ENCODE measurements at places on chromosomes 11 and 22.

DNA sequence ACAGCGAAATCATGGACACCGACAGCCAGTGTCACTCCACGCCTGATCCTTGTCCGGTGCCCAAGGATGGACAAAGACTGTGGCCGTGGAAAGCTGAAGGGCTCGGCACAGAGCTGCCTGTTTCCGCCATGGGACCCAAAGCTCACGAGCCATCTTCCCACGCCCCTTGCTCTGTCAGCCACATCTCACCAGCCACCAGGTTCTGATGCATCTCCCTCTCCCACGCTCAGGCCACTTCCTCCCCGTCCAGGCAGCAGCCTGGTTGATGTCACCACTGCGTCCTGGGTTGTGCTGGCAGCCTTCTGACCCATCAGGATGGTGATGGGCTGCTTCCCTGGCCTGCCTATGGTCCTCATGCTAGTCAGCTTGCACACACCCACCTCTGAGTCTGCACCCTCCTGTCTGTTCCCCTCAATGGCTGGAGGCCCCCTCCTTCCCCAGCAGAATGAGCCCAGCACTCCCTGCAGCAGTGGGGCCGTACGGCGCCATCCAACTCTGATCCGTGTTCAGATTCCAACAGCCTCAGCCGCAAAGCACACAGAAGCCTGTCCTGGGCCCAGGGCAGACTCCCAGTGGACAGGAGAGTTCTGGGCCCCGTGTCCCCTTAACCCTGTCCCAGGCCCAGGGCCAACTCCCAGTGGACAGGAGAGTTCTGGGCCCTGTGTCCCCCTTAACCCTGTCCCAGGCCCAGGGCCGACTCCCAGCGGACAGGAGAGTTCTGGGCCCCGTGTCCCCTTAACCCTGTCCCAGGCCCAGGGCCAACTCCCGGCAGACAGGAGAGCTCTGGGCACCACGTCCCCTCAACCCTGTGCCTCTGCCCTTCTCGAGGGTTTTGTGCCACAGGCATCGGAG, 259.5 kb downstream of the BRD1 start:
- DNase-seq: no peak

- no peak for DNase-seq
Measured at GRCh38 chr22:21984793-21985192, 2.2 kb upstream of the TOP3B start.

DNA sequence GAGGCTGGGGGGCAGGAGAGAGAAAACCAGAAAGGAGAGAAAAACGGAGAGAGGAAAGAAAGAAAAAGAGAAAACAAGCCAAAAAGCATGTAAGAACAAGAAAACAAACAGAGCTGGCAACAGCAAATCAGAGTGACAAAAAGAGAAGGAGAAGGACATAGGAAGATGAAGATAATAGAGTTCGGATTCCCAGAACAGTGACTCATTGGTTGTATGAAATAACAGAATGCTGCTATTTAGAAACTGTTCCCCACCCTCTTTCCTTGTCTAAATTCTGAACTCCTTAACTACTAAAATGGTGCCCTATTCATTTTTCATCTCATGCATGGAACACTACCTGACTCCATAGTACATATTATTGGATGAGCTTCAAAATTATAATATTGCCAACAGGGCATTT, 317.4 kb downstream of the C11orf87 start:
- no peak for DNase-seq

GRCh38 chr11:68584097-68584496, 100.2 kb upstream of the GAL start:
- peak; percentile 60 for DNase-seq

DNA sequence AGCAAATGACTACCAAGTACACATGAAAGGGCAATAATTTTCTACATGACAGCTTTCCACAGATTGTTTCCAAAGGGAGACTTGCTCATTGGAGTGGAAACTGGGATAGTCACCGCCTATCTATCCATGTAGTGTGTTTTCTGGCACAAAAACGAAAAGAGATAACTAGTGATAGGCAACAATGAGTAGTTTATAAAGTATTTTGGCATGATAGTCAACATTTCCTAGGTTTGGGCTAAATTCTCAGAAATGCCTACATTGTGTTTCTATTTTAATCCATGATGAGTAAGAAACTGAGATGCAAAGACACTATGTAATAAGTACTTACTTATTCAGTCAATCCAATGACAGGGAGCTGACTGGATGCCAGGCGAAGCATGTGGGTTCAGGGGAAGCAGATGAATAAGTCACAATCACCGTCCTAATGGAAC, 1129.1 kb downstream of the DLG2 start:
- no peak for DNase-seq

DNA sequence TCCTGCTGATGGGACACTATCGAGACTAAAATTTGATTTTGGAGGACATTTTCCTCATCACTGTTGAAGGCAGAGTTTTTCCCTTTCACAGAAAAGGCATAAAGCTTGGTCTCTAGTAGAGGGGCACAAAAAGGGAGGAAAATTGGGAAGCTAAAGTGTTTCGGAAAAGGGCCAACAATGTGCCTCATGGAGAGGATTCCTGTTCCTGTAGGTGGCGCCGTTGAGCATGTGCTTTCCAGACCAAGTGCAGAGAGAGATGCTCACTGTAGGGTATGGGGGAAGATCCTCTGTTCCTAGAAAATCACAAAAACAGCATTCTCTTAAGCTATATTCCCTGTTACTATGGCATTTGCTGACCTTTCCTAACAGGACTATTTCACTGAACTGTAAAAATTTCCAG, 18.4 kb upstream of the OR4C5 start:
- no peak for DNase-seq

DNA sequence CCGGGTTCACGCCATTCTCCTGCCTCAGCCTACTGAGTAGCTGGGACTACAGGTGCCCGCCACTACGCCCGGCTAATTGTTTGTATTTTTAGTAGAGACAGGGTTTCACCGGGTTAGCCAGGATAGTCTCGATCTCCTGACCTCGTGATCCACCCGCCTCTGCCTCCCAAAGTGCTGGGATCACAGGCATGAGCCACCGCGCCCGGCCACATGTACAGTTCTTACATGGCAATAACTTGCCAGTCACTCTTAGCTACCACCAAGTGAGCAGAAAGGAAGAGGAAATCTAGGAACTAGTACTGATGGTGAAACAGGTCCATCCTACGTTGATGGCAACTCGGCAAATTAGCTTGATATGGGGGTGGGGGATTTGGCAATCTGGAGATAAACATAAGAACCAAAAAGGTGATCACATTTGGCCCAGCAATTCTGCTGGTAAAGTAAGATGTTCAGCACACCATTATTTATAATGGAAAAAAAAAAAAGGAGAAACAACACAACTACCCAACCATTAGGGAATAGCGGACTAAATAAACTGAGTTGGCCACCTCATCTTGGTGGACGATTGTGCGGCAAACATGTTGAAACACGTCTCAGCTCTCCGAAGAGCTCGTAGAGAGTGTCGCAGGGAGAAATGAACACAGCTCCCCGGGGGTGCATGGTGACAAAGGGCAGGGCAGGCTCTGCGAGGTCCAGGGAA, 5.3 kb downstream of the NLRP6 start:
- no peak for DNase-seq

- DNase-seq: no peak
Measured at GRCh38 chr11:32382339-32383049, 52.8 kb downstream of the WT1 start.

DNA sequence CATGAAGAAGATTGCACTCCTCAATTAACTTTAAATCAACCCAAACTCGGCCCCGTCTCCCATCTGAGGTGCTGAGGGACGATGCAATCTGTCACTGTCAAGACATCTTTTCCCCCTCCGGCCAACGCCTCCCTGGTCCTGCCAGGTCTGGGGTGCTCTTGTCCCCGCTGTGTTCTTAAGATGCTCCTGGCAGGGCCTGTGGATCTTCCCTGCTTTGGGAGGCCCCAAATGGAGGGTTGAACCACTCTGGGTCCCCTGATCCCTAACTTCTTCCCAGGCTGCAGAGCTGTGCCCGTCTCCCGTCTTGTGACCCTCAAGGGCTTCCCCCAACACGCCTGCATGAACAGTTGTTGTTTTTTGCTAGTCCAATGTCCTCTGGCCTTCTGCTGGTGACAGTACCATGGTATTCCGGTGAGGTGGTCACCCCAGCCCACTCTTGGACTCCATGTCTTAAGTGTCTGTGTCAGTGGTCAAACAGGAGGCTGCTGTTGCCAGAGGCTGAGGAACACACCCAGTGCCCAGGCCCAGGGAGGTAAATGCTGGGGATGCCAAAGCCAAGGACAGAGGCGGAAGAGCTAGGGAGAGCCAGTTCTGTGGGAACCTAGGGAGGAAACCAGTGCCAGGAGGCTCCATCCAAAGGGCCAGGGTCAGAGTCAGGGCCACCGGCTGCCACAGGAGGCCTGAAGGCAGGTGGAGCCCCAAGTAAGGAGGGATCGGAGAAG, 70.6 kb upstream of the SHANK2 start:
- no peak for DNase-seq

GRCh38 chr22:23058481-23059283, 11.6 kb upstream of the GNAZ start:
- DNase-seq: no peak

- no peak for DNase-seq
Measured at GRCh38 chr11:41461057-41461681, 1.7 kb upstream of the LRRC4C start.

GRCh38 chr11:35567737-35568465, 42.5 kb upstream of the PAMR1 start:
- no peak for DNase-seq
